ENCODE measurements at places on chromosomes 16 and 17.

- no peak for DNase-seq
Observed at GRCh38 chr16:87027056-87027616, 290.1 kb downstream of the C16orf95 start.

DNA sequence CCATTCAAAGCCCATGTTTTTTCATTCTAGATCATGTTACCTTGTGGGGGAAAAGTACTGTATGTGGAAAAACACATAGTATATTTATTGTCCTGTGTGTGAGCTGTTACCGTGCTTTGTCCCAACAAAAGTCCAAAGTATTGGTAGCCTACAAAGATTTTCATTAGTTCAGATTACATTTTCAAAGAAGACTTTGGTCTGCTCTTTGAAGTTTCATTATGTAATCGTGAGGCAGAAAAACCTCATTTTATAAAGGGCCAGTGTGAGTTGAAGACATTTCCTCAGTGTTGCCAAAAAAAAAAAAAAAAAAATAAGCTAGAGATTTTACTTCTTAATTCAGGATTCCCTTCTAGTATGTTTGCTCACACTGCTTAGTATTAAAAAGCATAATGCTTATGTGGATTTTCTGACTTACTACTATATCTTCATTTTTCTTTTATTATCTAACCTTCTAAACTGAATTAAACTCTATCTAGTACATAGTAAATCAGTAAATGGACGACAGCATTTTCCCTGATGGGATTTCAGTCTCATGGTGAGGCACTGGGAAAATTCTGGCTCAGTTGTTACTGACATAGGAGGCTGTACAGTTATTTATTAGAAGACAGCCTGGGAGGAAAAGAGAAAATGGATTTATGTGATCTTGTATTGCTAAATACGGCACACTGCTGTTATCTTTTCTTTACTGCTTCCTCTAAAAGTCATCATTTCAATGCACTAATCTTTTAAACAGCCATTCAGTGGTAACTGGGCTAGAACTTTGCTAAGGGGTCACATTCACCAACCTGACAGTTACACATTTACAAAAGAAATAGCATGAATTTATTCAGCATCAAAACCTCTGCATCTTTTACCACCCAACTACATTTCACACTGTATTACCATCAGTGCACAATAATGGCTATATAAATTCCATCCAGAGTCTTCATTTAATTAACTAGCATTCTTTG, 100.6 kb downstream of the STXBP4 start:
- no peak for DNase-seq

DNA sequence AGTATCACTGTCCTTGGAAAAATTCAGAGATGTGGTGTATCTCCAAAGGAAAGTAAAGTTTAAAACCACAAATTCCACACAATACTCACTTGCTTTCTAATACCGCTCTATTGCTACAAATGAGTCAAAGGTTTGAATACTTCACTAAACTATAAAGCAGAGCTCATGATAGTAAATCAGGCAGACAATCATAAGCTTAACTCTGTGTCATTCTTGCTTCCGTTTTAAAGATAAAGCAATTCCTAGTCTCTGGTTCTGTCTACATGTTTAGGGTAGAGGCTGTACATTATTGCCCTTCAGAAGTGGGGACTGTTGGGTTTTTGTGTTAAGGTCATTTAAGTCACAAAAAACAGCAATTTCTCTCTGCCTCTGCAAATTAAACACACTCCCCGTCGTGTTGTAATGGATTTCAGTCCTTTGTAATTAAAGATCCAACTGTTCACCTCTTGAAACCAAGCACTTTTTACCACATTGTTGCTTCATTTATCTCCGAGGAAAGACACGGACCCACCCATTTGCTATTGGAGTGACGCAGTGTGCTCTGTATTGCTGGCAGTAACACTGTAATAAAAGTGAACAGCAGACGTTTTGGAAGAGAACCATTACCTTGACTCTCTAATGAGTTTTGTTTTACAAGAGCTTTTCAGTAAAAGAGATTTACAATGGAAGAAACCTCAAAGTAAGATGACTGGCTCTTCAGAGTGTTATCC, 83.1 kb upstream of the CNTNAP4 start:
- no peak for DNase-seq

- DNase-seq: no peak
Observed at GRCh38 chr17:28317099-28317965, 1.7 kb upstream of the TMEM97 start.

GRCh38 chr17:83068641-83069570, 10.5 kb upstream of the METRNL start:
- DNase-seq: no peak

DNA sequence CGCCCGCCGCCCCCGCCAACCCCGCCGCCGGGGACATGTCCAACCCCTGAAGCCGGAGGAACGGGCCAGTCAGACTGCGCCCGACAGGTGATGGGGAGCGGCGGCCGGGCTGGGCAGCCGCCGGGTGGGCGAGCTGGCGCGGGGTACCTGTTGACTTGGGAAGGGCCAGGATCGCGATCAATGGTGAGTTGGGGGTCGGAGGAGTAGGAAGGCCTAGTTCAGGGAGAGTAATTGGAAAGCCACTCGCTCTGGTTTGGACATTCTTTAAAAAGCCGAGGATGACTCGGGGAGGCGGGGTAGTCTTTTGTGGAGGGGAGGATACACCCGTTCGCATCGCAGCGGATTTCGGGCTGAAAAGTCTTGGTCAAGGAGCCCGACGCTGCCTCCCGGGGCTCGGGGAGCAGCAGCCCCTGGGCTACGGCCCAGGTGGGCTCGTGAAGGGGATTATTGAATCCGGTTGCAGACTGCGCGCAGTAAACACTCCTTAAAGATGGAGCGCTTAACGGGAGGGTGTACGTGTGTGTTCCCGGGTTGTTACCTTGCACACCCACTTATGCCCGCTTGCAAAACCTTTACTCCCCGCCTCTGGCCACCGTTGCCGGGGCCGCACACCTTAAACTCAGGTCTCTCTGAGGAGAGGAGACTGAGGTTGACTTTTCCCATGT, 123.8 kb downstream of the GOSR1 start:
- peak; percentile 13 for DNase-seq

DNA sequence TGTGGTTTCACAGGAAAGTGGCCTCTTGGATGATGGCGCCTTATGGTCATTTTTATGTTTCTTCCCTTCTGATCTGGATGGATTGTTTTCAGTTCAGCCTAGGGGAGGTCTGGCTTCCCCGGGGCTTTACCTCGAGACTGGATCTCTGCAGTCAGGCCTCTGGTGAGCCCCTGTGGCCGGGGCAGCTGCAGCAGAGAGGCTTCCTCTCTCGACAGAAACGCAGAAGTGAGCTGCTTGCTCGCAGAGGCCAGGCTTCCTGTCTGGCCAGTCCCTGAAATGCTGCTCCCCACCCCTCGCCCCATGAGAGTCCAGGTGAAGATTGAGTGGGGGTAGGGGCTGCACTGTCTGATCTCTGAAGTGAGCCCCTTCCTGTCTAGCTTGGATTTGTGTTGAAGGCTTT, 44.0 kb downstream of the PLCG2 start:
- no peak for DNase-seq

- DNase-seq: no peak
Observed at GRCh38 chr16:82152196-82152595, 17.8 kb downstream of the MPHOSPH6 start.

- peak; percentile 79 for DNase-seq
Observed at GRCh38 chr17:43418441-43419374, 19.9 kb downstream of the ARL4D start.

Data from fibroblast of pulmonary artery (primary cell).